ENCODE measurements at places on chromosomes 3 and 15.

GRCh38 chr3:52763466-52763865 lies 7.3 kb downstream of the NEK4 start:
- no peak for DNase-seq

DNA sequence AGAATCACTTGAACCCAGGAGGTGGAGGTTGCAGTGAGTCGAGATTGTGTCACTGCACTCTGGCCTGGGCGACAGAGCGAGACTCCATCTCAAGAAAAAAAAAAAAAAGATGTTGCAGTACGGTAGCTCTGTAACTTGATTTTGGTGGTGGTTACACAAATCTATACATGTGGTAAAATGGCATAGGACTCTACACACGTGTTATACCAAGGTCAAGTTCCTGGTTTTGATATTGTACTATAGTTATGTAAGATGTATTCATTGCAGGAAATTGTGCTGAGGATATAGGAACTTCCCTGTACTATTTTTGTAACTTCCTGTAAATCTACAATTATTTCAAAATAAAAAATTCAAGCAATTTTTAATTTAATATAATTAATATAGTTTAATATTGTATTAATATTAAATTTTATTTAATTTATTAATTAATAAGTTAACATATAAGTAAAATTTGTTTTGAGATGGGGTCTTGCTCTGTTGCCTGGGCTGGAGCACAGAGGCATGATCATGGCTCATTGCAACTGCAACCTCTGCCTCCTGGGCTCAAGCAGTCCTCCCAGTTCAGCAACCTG lies 9.9 kb downstream of the MYD88 start:
- DNase-seq = no peak

DNA sequence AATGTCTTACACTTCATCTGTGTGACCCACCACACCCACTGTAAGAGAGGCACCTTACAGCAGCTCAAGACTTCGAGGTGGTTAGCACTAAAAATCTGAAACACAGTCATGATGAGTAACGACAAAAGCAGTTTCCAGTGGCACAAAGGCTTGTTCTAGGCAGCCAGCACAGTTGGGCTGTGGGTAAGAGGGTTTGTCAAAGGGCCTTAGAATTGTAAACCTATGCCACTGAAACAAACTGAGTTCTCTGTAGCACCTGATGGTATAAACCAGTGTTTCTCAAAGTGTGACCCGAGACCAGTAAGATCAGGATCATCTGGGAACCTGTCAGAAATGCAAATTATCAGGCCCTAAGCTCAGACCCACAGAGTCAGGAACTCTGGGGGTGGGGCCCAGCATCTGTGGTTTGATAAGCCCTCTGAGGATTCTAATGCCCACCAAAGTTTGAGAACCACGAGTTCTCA lies 36.5 kb downstream of the DAPK2 start:
- DNase-seq = peak; percentile 21

DNA sequence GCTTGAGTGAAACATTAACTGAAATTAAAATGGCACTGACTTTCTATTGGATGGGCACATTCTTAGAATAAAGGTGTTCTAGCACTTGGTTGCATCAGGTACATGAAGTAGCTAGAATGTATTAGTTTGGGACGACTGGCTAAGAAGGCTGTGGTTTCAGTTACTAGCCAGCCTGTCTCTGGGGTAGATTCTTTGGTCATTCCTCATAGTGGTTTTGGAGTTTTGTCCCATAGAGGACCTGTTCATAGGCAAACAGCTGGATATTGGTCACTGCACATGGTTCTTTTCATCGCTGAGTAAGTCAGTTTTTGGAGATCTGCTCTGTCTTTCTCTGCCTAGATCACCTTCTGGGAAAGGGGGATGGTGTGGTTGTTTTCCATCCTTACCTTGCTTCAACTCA lies 55.3 kb downstream of the ADAMTSL3 start:
- no peak for DNase-seq

- DNase-seq = no peak
These were observed 45.4 kb downstream of the LIPC start for GRCh38 chr15:58477170-58477569.

DNA sequence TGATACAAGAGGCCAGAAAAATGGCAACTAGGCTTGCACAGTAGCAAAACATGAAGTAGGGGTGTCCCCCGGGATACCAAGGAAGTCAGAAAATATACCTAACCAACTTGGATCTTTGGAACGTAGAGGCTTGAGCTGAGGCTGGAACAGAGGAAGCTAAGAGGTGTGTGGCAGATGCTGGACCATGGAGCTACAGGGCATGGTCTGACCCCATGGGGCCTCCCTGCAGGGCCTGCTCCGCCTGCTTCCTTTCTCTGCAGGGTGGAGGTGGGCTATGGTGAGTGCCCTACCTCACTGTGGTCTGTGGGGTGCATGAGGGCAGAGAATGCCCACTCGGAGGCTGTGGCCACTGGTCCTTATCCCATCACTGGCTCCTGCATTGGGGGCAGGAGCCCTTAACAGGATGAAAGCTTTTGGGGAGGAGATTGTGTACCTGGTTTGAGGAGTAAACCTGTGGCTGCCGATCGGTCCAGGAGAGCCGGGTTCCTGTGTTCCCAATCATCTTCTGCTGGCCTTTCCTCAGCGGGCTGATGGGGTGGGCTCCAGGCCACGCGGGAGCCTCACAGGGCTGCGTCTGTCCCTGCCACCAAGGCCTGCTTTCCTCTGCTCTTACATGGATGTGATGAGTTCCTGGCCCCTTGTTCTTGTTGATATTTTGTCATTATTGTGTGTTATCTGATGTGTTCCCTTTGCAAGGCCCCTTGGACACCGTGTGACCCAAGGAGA lies 96.8 kb downstream of the OCA2 start:
- DNase-seq = no peak
